ENCODE measurements at places on chromosomes 5 and 9. TPM values are rescaled to one million over a fixed set of nuclear protein-coding genes. Genes with fewer than 3 reads are reported as not detected.

DNA sequence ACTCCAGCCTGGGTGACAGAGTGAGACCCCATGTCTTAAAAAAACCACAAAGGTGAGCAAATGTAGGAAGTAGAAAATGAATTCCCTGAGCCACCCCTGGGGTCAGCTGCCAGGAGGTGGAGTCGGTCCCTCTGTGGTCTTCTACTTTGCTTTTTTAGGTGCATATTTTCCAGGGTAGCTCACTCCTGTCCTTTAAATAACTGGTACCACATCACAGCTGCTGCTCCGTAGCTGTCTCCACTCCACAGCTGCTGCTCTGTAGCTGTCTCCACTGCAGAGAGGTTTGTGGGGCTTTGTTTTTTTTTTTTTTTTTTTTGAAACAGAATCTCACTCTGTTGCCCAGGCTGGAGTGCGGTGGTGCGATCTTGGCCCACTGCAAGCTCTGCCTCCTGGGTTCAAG, 8.9 kb downstream of the WDR5 start:
- DNase-seq = no peak

- no peak for DNase-seq
These were observed 367.6 kb downstream of the GLIS3 start for GRCh38 chr9:3931996-3932906.

GRCh38 chr9:127898433-127899127, 823 bp downstream of the ST6GALNAC6 start:
- DNase-seq = no peak

- DNase-seq = no peak
These were observed 24.7 kb upstream of the TNC start for GRCh38 chr9:115142517-115143270.

The PRELID1 gene
- 73.8 TPM for polyA plus RNA-seq
